GOT3 (cell line): ENCODE measurements at places on chromosomes 2 and 18.

GRCh38 chr2:191797942-191798876 lies 48.7 kb downstream of the CAVIN2 start:
- DNase-seq = no peak

GRCh38 chr18:35277633-35278032 lies 12.4 kb downstream of the ZSCAN30 start:
- DNase-seq = no peak

GRCh38 chr2:16680304-16680703 lies 14.7 kb upstream of the CYRIA start:
- DNase-seq = no peak

DNA sequence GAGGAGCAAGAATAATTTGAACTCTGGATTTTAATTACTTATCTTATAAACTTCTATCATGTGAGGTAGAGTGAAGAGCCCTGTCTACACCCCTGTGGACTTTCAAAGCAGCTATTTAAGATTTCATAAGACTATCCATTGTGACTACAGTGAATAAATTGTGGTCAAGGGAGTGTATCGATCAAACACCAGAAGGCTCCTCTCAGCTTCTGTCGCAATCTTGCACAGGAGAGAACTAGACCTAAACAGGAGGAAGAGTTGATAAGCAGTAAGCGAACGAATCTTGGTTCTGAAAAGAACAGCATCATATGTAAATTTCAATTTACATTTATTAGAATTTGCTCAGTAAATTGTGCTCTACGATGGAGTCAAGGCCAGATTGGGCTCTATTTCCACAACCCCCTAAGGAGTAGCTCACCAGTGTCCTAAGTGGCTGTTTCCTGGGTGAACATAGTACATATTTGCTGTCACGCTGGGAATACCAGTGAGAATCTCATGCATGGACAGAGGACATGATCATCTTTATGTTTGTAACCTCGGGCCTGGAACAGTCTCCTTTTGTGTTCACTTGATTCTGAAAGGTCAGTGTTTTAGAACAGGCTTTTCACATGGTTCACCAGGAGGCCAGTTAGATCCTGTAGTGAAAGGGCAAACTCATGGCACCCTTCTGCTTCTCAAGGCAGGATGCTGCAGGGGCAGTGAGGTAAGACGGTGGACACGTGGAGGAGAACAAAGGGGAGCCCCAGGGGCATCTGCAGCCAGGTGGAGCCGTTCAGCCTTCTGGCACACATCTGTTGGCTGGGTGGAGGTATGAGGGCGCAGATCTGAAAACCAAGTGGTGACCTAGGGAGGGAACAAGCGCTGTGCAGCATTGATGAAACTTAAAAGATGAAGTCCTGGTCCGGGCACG lies 33.3 kb downstream of the NPAS2 start:
- DNase-seq = no peak

- DNase-seq = no peak
Measured at GRCh38 chr2:29420999-29421782, 306.0 kb downstream of the CLIP4 start.
